Stimulated activated CD4-positive, alpha-beta T cell treated with anti-CD3 and anti-CD28 coated beads, TNF-alpha, amount 100 ng/mL, for 24 hours (primary cell): ENCODE measurements at places on chromosomes 6 and 20.

GRCh38 chr6:103750603-103751002 lies 1109.1 kb downstream of the HACE1 start:
- DNase-seq: no peak

DNA sequence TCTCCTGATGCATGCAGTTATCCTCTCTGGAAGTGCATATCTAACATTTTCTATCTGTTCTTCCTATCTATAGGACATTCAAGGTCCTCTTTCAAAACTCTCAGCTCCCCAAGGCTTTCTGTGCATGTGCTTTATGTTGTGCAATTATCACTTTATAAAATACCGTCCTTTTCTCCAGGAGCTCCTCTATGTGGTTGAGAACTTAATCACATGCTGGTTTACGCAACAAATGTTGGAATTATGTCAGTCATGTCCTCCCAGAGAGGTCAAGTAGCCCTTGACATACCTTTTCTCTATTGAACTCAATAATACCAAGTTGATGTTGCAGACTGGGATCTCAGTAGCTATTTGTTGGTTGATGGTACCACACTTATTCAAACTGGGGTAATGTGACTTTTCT lies 388.4 kb downstream of the BTBD3 start:
- DNase-seq: no peak

DNA sequence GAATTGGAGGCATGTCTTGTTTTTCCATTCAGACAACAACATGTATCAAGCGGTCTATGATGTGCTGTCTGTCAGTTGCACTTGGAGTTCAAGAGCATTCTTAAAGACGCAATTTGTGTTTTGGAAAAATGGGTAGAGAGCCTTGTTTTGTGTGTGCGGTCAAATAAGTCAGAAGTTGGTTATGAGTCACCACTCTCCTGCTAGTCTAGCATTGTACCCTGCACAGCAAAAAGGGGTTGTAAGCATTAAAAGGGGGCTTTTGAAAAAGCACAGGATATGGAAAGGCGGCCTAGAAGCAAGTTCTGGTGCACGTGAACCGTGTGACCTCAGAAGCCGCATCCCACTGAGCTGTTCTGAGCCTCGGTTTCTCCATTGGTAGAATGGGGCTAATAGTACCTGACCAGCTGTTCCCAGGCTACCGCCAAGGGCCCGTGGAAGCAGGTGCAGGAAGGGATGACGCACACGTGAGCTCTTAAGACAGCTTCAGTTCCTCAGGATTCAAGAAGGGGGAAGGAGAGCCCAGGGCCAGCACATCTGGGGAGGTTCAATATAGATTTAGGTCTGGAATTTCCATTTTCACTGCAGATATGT lies 61.6 kb upstream of the SNX9 start:
- DNase-seq: no peak

DNA sequence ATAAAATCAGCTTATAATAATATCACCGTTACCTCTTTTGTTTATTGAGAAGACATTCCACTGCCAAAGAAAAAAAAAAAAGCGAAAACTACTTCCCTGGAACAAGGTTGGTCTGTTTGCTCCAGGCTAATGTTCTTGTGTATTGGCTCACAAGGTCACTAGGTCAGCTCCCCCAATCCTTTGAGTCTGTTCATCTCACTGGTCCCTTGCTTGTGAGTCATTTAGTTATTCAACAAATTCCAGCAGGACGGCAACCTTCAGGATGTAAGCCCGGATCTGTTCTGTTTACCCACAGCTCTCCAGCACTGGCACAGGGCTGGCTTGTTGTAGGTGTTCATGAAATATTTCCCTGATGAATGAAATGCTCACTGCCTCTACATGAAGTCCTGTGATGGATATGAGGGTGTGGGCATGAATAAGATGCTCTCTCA lies 3.3 kb downstream of the ARHGAP40 start:
- no peak for DNase-seq

- no peak for DNase-seq
Measured at GRCh38 chr6:14474816-14475215, 357.2 kb downstream of the CD83 start.

GRCh38 chr20:58746620-58747019 lies 54.0 kb downstream of the NPEPL1 start:
- no peak for DNase-seq

DNA sequence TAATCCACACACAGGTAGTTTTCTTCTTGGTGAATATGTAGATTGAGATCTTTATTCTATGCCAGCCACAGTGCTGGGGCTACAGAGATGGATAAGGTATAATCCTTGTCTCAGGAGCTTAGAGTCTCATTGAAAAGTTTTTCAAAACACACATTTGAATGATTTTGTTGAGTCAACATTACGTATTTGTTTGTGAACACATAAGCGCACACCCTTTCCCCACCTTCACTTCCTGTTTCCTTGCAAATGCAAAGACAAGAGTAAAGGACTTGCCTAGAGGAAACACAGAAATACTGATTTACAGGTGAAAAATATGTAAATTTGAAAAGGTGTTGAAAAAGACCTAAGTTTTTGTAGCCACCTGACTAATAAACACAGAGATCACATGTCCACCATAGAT lies 27.8 kb downstream of the VAPB start:
- DNase-seq: no peak

DNA sequence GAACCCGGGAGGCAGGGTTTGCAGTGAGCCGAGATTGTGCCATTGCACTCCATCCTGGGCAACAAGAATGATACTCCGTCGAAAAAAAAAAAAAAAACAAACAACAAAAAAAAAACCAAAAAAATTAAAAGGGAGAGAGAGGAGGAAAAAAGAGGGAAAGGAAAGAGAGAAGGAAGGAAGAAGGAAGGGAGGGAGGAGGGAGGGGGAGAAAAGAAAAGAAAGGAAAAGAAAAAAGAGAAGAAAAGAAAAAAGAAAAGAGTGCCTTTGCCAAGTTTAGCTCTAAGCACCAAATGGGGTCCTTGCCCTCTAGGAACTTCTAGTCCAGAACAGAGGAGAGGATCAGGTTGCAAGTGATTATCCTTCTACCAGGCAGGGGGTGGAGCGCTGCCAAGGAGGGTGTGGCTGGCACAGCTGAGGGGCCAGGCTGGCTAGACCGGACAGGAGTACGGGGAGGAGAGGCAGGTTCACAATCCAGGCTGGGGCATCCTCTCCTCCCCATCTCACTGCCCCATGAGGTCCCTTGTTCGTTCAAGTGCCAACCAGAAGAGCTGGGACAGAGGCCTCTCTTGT lies 19.1 kb downstream of the GNAS start:
- no peak for DNase-seq

DNA sequence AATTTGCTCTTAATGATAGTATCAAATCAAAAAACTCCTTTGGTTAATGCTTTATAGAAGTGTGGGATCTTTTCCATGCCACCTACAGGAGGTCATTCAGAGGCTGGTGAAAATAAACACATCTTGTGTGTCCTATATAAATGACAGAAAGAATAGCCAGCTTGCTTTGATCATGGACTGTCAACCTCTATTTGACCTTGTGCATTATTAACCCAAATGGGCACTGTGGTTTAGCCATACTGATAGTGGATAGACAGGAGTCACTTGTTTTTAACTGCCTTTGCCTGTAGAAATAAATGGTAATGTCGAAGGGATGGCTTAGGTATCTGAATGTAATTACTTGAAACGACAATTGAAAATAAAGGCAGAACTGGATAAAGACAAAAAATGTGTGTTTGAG lies 123.8 kb downstream of the CDKAL1 start:
- DNase-seq: no peak
